ENCODE measurements at places on chromosomes 16 and 17. TPM values are rescaled to one million over a fixed set of nuclear protein-coding genes. Genes with fewer than 3 reads are reported as not detected.

The OSGIN1 gene
- polyA plus RNA-seq = 0.59 TPM

The FBF1 gene
- 7.5 TPM for polyA plus RNA-seq

The MEFV gene
- 0.19 TPM for polyA plus RNA-seq

The SLC52A1 gene
- 0.16 TPM for polyA plus RNA-seq

The KRTAP9-2 gene
- not detected for polyA plus RNA-seq
